ENCODE measurements at places on chromosomes 2 and 18. TPM values are rescaled to one million over a fixed set of nuclear protein-coding genes. Genes with fewer than 3 reads are reported as not detected.

- peaks cover 5% of the 10 kb centered on the region for H3K4me1 ChIP-seq
- no peak overlapping the region for H3K4me3 ChIP-seq
- peaks cover 46% of the 10 kb centered on the region for H3K27me3 ChIP-seq
Measured at GRCh38 chr2:9103663-9104277, 100.3 kb upstream of the MBOAT2 start.

DNA sequence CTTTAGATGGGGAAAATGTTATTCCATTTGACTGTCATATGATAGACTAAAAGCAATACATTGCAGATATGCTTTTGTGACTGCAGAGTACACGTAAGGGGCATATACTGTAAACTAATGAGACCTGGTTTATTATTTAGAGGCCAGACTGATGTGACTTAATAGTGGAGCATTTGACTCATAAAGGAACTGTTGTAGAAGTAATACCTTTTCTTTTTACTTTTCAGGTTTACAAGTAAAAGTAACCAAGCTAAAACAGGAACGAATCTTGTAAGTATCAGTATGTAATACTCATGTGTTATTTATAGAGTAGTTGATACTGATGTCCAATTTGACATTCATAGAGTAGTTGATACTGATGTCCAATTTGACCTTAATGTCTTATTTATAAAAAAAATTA lies 13.1 kb downstream of the RBBP8 start:
- H3K4me3 ChIP-seq, result no peak overlapping the region
- no peak overlapping the region for H3K27ac ChIP-seq
- no peaks in the 10 kb centered on the region for H3K36me3 ChIP-seq

The COL6A3 gene
- 1.9 TPM for total RNA-seq

GRCh38 chr2:54514822-54515569 lies 58.9 kb downstream of the SPTBN1 start:
- no peak overlapping the region for H3K4me3 ChIP-seq
- peaks cover 7% of the 10 kb centered on the region for H3K36me3 ChIP-seq
- H3K4me1 ChIP-seq, result no peaks in the 10 kb centered on the region
- H3K27ac ChIP-seq, result no peak overlapping the region
- no peak for DNase-seq

All from T-helper 17 cell (primary cell).